Stimulated activated naive CD8-positive, alpha-beta T cell treated with anti-CD3 and anti-CD28 coated beads, Interleukin-15, amount 100 ng/mL, for 72 hours (primary cell): ENCODE measurements at places on chromosomes 13 and 19.

- DNase-seq = peak; percentile 48
These were observed 1.9 kb downstream of the MRPS12 start for GRCh38 chr19:38932425-38933179.

DNA sequence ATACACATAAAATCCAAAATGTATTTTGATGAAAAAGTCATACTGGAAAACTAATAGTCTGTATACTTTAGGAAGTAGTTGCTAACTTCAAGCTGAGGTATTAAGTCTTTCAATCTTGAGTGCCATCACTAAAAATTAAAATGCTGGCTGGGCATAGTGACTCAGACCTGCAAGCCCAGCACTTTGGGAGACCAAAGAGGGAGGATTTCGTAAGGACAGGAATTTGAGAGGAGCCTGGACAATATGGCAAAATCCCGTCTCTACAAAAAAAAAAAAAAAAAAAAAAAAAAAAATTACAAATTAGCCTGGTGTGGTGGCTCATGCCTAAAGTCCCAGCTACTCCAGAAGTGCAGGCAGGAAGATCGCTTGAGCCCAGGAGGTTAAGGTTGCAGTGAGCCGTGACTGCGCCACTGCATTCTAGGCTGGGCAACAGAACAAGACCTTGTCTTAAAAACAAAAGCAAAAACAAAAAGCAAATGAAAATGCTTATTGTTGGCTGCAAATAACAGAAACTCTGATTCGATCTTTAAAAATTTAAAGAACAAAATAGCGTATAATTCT is 1994.2 kb upstream of the PCDH20 start:
- no peak for DNase-seq

GRCh38 chr13:38752686-38753085 is 65.8 kb downstream of the FREM2 start:
- no peak for DNase-seq

GRCh38 chr19:49858088-49858985 is 7.4 kb downstream of the PTOV1 start:
- no peak for DNase-seq

GRCh38 chr13:75299913-75300862 is 181.8 kb downstream of the TBC1D4 start:
- no peak for DNase-seq

DNA sequence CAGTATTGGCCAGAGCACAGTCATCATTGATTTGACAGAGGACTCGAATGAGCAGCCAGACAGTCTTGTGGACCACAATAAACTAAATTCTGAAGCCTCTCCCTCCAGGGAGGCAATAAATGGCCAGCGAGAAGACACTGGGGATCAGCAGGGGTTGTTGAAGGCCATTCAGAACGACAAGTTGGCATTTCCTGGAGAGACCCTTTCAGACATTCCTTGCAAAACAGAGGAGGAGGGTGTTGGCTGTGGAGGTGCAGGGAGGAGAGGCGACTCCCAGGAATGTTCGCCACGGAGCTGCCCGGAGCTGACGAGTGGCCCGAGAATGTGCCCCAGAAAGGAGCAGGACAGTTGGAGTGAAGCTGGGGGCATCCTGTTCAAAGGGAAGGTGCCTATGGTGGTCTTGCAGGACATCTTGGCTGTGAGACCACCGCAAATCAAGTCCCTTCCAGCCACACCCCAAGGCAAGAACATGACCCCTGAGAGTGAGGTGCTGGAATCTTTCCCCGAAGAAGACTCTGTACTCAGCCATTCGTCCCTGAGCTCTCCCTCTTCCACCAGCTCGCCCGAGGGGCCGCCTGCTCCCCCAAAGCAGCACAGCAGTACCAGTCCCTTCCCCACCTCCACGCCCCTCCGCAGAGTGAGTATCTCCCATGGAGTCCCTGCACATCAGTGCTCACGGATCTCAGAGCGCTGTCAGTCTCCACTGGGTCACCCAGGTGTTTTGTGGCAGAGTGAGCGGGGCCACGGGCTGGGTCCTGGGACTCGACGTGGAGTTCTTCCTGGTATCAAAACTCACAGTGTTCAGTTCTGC is 6.9 kb downstream of the CHAF1A start:
- DNase-seq = no peak
